ENCODE measurements at places on chromosomes 2 and 18. TPM values are rescaled to one million over a fixed set of nuclear protein-coding genes. Genes with fewer than 3 reads are reported as not detected.

- DNase-seq = no peak
These were observed 50.3 kb downstream of the RABL2A start for GRCh38 chr2:113677330-113677729.

GRCh38 chr2:17830053-17831034 is 14.1 kb downstream of the MSGN1 start:
- peak; percentile 68 for DNase-seq

DNA sequence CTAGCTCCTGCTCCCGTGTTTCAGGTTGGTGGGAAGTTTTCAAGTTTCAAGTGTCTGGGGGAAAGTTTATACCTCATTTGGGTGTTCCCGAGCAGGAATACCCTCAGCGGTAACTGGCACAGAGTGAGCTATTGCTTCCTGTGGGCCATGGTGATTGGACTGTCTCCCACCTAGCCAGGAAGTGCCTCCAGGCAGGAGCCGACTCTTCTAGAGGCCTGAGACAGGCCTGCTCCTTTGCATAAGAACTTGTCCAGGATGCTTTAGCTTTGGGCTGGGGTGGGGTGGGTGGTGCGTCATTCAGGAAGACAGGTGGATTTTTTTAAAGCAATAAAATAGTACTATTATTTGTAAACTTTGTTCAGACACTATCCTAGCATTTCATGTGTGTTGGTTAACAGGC is 23.5 kb upstream of the DNMT3A start:
- DNase-seq = no peak

DNA sequence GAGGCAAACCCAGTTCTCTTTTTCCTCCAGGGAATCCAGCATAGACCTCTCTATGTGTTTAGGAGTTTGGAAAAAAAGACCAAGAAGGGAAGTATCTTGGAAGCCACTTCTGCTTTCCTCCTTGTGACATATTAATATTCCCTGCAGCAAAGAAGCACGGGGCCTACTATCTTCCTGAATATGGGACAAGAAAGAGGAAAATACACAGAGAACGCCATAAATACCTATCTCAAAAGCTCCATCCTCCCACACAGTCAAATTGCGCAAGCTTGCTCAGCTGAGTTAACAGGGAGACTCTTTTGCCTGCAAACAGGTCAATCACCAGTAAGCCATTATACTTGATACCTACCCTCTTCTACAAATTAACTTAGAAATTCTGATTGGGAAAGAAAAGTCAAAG is 16.7 kb upstream of the RAPH1 start:
- DNase-seq = no peak

DNA sequence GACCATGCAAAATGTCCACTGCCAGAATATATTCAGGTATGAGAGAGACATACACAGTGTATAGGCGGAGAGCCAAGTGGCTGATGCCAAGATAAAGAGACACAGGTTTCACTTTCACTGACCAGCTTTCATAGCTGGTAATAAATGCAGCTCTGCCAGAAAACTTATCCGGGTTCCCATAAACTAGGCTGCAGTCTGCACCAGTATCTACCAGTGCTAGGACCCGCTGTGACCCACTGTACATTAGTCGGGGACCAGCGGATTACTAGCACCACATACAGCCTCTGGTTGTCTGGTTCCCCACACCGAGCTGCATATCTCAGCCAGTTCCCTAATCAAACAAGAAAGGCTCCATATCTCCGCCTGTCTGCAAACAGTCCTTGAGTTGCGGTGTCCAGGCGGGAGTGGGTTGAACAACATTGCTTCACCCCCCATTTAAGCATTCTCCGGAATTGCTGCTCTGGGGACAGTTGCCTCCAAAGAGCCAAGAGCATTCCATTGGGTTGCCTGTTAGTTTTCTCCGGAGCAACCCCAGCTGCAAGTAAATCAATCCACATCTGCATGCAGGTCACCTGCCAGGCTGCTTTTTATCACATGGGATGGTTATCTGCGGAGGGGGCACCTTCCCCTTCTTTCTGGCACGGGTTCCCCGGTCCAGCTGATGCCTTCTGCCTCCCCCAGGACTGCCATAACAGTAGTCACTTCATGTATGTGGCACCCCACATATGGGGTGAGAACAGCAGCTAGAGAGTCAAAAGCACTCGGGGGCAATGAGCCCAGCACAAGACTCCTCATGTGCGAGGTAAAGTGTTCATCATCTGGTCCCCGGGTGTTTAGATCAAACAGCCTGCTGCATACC is 18.0 kb upstream of the KLHL23 start:
- peak; percentile 29 for DNase-seq

Gene POTEF
- polyA plus RNA-seq = 0.20 TPM

Gene BMP10
- polyA plus RNA-seq = not detected

Gene REG1B
- polyA plus RNA-seq = not detected
